ENCODE measurements at places on chromosomes 3 and 15.
A peak's percentile ranks its signal among the peaks of the same experiment; 100 is the strongest.

- no peak for DNase-seq
Measured at GRCh38 chr3:57512166-57512565, 32.0 kb downstream of the DNAH12 start.

DNA sequence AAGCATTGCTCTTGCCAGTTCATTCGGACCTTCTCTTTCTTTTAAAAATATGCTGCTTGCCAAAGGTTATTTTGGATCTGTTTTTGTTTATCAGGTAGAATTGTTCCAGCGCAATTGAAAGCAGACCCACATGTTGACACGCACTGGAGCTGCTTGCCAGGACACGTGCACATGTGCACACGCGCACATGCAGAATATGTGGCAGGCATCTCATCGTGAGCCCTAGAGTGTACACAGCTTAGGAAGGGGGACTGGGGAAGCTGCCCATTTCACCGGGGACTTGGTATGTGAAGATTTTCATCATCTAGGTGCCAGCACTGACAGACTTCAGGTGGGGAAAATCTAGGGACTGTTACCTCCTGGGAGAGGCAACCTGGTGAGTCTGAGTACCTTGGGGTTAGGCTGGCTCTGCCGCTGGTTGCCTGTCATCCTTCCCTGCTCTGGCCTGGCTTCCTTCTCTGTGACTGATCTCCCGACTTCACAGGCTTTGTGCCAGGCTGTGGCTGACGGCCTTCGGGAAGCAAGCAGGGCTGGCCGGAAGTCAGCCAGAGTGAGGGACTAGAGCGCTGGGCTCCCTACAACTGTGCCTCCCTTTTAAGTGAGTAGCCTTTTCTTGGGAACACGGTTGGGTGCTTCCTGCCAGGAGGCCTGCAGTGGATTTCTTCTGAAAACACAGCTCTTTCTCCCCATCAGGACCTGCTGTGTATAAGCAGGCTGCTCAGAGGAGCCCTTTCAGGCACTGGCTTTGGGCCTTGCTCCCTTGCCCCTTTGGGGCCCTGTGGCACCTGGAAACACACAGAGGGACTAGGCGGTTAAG lies 129.3 kb downstream of the EEFSEC start:
- DNase-seq = no peak

GRCh38 chr3:178169421-178169820 lies 366.8 kb upstream of the KCNMB2 start:
- DNase-seq = no peak

- DNase-seq = no peak
Measured at GRCh38 chr15:35115155-35115725, 30.1 kb upstream of the NANOGP8 start.

DNA sequence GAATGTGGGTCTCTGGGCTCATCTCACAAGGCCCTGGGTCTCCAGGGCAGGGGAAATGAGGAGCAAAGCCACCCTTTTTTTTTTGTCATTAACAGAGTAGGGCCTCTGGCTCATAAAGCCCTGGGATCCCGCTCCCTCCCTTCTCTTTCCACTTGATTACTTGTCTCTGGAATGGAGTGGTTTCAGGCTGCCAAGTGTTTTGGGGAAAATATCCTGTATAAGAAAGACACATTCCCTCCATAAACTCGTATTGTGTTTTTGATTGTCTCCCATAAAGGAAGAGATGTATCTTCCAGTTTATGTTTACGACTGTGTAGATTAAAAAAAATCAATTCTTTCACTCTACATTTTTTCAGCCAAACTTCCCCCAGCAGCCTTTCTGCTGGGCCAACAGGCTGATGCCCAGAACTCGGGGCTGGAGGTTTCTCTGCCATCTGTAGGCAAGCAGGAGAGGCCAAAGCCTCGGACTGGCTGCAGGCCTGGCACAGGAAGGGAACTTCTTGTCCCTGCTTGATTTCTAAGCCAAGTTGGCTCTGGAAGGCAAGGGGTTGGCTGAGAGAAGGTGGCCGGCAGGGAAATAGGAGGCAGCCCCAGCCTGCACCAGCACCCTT lies 49.4 kb upstream of the INSYN1 start:
- DNase-seq = no peak

- no peak for DNase-seq
Measured at GRCh38 chr3:53200501-53201498, 39.8 kb downstream of the PRKCD start.

- DNase-seq = no peak
Measured at GRCh38 chr3:166471074-166471767, 634.0 kb upstream of the BCHE start.

DNA sequence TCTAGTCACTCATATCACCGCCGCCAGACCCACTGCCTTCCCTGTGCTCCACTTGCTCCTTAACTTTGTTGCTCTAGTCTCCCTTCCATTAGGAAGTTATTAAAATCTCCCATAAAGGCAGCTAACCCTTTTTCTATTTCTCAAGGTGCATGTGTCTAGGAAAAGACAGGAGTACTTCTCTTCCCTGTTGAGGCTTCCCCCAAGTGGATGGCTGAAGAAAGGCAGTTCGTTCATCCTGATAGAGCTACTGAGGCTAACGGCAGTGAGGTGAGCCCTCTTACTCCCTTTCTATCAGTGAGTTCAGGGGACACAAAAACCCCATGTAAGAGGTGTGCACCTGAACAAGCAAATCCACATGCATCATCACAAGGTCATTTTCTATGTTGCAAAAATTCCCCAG lies 397.8 kb downstream of the IGSF11 start:
- DNase-seq = no peak

GRCh38 chr3:33453331-33453761 lies 13.1 kb upstream of the UBP1 start:
- DNase-seq = no peak

DNA sequence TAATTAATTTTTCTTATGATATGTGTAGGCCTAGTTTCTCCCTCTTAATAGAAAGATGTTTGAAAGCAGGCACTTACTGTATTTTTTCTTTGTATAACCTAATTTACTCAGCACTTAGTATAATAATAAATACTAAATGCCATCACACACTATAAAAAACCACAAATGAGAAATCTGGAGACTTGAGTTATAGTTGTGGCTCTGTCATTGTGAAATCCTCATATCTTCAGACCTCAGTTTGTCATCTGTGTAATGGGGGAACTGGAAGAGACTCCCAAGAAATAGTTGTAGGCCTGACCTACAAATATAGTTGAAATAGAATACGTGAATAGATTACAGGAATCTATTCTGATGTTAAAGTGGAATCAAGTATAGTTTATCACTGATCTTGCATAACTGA lies 287.6 kb upstream of the DPH6 start:
- no peak for DNase-seq

DNA sequence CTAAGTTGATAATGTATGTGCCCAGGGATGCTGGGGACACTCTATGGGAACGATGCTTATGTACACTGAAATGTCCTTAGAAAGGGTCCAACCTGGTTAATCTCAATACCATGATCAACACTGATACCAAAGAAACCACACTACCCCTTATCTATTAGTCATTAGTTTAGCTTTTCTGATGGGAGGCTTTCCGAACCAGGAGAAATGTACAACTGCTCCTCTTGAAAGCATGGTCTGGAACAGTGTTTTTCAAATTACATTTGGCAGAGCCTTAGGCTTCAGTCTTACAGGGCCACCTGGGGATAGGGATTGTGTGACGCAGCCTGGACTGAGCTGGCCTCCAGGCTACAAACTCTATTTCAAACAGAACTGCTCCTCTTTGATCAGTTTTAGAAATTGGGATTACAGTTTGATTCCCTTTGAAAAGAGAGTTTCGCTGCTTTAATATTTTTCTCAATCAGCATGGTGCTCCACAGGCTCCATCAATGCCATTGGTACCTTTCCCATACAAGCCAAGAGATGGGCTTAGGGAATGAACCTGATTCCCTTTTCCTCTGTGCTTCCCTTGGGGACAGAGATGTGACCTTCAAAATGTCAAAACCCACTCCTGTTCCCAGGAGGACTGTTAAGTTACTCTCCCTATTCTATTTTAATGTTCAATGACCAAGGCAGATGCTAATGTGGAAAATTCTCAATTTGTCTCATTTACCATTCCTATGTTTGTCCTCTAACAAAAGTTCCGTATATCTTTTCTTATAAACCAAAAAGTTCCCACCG lies 296.0 kb upstream of the ADAMTS9 start:
- DNase-seq = no peak

DNA sequence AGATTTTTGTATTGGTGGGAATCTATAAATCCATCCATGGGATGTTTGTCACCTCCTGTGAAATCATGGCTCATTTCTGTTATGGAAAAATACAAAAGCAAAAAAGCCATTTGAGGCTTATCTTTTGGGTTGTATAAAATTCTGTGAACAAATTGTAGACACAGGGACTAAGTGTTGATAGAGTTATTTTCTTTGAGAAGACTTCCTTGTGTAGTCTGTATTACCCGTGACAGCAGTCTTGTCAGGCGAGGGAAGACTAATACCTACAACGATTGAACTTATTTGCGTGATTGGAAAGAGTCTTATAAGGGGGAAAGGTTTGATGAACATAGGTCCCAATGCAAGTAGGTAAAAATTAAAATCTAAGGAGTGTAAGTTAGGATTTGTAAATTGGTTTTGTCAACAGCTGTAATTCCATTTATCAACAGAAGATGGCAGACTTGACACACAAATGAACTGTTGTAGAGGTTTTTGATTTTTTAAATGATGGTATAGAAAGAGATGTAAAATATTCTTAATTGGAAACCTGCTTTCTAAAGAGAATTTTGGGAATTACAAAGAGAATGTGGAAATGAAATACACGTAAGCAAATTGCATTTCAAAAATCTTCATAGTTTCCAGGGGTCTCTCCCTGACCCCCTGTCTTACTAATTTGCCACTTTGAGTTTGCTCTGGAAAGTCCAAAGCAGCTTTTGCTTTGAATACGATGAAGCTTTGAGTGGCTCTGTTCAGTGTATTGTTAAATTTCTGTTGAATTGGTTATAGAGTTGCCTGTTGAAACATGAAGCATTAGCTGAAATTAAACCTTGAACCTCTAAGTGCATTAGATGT lies 33.2 kb downstream of the SLC25A26 start:
- peak; percentile 14 for DNase-seq

GRCh38 chr3:71328926-71329325 lies 254.6 kb downstream of the FOXP1 start:
- no peak for DNase-seq

DNA sequence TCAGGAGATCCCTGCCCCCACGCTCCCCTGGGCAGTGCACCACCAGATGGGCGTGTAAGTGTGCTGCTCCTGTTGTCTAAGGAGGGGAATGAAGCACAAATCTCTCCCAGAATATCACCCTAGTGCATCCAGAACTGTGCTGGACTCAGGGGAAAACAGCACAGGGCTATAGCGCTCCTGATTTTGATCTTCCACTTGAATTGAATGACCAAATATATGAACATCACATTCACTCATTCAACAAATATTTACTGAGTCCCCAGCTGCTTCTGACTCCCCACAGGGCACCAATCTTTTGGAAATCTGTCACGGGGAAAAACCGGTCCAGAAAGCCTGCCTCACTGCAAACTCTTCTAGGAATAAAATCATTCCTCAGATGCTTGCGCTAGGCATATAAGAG lies 2.4 kb downstream of the CPLX3 start:
- DNase-seq = no peak

- no peak for DNase-seq
Measured at GRCh38 chr3:15065550-15066007, 464 bp upstream of the MRPS25 start.

DNA sequence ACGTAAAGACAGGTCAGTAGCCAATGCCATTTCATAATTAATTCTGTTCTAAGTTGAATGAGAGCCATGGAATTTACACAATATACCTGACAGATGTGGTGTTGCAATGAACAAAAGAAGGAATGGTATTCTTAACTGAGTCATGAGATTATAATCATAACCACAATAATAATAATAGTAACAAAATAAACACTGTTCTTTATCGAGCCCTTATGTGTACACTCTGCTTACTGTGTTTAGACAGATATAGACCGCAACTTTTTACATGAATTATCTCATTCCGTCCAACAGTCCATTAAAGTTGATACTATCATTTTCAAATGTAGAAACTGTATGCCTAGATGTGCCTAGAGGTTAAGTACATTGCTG lies 28.2 kb upstream of the SCAANT1 start:
- DNase-seq = no peak

GRCh38 chr3:66317750-66318376 lies 97.1 kb downstream of the SLC25A26 start:
- no peak for DNase-seq

DNA sequence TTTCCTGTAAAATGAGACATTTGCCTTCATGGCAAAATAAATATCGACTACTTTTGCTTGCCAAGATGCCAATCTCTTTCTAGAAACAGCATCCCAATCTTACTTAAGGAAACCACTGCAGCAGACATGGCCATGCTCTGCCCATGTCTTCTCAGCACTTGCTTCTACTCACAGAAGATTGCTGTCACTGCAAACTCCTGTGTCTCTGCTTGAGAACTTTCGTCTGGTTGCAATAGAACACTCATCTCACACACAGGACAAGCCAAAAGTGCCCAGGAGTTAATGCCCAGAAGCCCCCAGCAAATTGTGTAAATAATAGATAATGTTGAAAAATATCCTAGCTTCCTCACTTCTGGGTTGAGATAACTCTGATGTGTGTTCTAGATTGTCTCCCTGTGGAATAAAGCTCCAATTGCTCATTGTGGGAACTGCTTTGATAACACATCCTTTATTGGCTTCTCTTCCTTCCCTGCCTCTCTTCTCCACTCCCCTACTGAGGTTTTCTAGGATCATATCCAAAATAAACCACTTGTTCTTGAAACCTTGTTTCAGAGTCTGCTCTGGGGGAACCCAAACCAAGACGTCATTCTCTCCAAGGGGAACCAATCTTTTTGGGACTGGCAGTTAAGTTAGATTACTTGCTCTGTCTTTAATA lies 156.3 kb upstream of the STRIT1 start:
- no peak for DNase-seq

GRCh38 chr15:39657181-39657580 lies 76.3 kb downstream of the THBS1 start:
- no peak for DNase-seq

GRCh38 chr3:128278761-128279600 lies 125.7 kb downstream of the EEFSEC start:
- peak; percentile 57 for DNase-seq

- DNase-seq = no peak
Measured at GRCh38 chr3:3639078-3639477, 160.2 kb upstream of the LRRN1 start.

- DNase-seq = no peak
Measured at GRCh38 chr15:39456582-39457330, 124.1 kb upstream of the THBS1 start.

DNA sequence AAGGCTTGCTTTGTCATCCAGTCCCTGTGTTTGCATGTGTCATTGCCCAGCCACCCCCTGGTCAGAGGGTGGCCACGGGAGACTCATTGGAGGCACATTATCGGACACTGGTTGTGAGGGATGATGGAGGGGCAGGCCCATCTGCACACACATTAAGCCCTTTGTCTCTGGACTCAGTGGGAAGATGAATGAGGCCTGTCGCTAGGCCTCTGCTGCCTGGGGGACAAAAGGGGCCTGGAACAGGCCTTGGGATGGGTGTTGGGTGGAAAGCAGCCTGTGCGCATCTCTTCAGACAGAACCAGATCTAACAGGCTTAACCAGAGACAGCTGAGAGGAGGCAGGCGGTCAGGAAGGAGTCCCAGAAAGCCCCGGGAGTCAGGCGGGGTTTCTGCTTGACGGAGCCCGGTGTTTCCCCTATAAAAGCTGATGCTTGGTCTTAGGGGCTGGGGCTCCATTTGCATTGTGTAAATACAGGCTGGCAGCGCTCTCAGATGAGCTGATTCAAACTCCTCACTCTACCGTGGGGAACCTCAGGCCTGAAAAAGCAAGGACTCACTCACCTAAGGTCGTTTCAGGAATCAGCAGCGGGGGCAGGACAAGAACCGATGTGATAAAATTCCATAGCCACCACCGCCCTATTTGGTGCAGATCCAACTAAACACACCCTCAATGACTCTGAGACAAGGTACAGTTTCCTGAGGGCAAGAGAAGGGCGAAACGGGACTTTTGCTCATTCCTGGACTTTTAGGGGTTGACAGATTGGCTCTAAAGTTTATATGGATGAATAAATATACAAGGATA lies 17.1 kb upstream of the SKIC8 start:
- DNase-seq = no peak
